IMR-90 (cell line): ENCODE measurements at places on chromosomes 2 and 18.

- H3K27ac ChIP-seq = no peak overlapping the region
- DNase-seq = no peak
- H3K27me3 ChIP-seq = peaks cover 2% of the 10 kb centered on the region; the same call in 1 of the 2 replicates
- 0 out of 2 replicates have a peak, but pooled peaks cover 2% of the 10 kb centered on the region for H3K36me3 ChIP-seq
- H3K4me3 ChIP-seq = peak overlapping the region; percentile 73
Observed at GRCh38 chr2:189581354-189582139, 961 bp upstream of the SLC40A1 start.

DNA sequence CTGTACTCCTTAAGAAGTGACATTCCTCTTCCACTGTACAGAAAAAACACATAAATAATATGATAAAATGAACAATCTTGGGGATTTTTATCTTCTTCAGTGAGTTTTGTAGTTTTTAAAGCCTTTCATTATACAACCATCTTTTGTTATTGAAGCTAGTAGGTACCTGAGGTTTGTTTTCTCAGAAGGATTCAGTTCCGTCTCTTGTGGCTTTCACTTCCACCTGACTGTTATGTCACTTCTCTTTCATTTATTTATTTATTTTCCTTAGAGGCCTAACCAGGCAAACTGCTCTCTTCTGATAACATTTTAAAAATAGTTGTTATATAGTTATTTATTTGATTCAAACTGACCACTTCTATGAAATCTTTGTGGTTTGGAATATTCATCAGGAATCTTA, 464.2 kb downstream of the CCDC85A start:
- DNase-seq = no peak
- no peak overlapping the region for H3K27ac ChIP-seq
- H3K27me3 ChIP-seq = no peaks in the 10 kb centered on the region
- no peaks in the 10 kb centered on the region for H3K4me1 ChIP-seq
- H3K4me3 ChIP-seq = no peak overlapping the region

GRCh38 chr18:7221424-7222155, 9.3 kb upstream of the LRRC30 start:
- no peak overlapping the region for H3K4me3 ChIP-seq
- no peaks in the 10 kb centered on the region for H3K36me3 ChIP-seq
- H3K27me3 ChIP-seq = peaks cover 3% of the 10 kb centered on the region
- peak; percentile 69 for DNase-seq
- H3K4me1 ChIP-seq = no peaks in the 10 kb centered on the region
- no peak overlapping the region for H3K27ac ChIP-seq

- H3K4me3 ChIP-seq = no peak overlapping the region
- peak; percentile 97 for DNase-seq
- peaks cover 5% of the 10 kb centered on the region for H3K4me1 ChIP-seq
- H3K27me3 ChIP-seq = no peaks in the 10 kb centered on the region
- H3K36me3 ChIP-seq = no peaks in the 10 kb centered on the region
Observed at GRCh38 chr2:196601430-196602306, 37.8 kb upstream of the CCDC150 start.

- peaks cover 7% of the 10 kb centered on the region; the same call in 1 of the 2 replicates for H3K27me3 ChIP-seq
- DNase-seq = no peak
- no peak overlapping the region for H3K27ac ChIP-seq
- H3K4me1 ChIP-seq = no peaks in the 10 kb centered on the region
Observed at GRCh38 chr2:231581328-231581727, 11.3 kb upstream of the TEX44 start.

DNA sequence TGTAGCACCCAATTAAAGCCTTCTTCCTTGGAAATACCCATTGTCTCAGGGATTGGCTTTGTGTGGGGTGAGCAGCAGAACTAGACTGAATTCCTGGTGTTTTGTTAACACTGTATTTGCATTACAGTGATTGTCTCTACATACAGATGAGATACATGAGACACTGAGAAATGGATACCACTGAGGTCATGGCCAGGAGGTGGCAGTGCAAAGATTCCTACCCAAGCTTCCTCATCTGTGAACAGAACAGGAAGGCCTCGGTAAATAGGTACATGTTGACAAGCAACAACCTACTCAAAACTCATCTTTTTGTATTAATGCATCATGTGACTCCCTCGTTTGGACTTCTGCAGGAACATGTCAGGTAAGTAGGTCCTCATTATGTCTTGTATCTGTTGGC, 445.8 kb upstream of the RGPD4 start:
- H3K4me3 ChIP-seq = no peak overlapping the region
- no peaks in the 10 kb centered on the region for H3K4me1 ChIP-seq
- H3K27ac ChIP-seq = no peak overlapping the region
- no peak for DNase-seq

DNA sequence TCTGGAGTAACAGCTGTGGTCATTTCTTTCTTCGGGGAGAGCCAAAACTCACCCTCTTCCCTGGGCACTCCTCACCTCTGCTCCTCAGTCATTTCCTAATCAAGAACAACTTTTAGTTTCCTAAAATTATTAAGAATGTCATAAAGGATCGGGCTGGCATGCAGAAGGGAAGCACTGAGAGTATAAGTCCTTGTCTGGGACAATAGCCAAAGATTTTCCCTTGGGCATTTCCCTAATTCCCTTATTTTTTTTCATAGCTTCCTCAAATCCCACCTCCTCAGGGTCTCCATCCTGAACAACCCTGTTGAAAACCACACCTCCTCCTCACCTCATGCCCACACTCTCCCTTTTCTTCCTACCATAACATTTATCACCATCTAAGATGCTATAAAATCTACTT, 115.0 kb downstream of the MREG start:
- no peak for DNase-seq
- no peaks in the 10 kb centered on the region for H3K36me3 ChIP-seq
- no peaks in the 10 kb centered on the region for H3K27me3 ChIP-seq
- peaks cover 4% of the 10 kb centered on the region for H3K4me1 ChIP-seq

DNA sequence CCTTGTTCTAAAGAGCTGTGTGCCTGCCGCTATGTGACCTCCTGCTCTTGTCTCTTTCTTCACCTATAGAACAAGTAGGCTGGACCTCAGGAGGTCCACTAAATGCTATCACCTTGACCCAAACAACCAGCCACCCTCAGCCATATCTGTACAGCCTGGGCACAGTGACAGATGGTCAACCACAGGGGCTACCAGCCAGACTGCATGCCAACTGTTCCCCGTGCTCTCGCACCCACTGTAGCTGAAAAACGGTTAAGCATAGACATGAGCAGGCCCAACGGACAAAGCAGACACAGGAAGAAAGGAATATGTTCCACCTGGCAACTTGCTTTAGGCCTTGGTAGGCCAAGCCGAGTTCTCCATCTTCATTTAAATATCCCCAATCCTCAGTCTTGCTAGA, 43.2 kb upstream of the ACAA2 start:
- H3K27me3 ChIP-seq = peaks cover 10% of the 10 kb centered on the region; the same call in 1 of the 2 replicates
- no peak for DNase-seq
- H3K4me1 ChIP-seq = no peaks in the 10 kb centered on the region
- H3K27ac ChIP-seq = no peak overlapping the region
- no peaks in the 10 kb centered on the region for H3K36me3 ChIP-seq

DNA sequence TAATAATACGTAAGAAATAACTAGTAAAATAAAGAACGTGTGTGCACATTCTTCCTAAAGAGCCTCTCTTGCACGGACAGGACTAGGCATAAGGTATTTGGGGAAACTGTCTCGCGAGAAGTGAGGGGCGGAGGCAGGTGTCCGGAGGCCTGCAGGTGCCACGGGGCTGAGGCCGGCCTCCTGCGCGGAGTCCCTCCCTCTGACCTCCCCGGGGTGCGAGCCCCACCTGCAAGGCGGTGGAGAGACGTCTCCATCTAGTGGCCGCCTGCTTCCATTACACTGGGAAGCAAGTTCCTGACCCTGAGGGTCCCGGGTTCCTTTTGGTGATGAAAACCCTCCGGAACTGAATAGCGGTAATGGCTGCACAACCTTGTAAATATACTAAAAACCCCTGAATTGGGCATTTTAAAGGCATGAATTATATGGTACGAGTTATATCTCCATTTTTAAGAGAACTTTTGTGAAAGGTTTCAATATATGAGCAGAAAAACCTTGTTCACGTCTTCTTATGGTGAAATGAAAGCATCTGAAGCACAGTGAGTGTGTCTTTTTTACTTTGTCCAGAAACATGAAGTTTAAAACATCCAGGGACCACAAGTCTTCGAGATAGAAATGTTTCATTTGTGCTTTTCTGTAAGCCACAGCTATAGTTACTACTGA, 35.5 kb upstream of the CTDP1 start:
- H3K36me3 ChIP-seq = no peaks in the 10 kb centered on the region
- H3K4me1 ChIP-seq = no peaks in the 10 kb centered on the region
- no peak overlapping the region for H3K4me3 ChIP-seq
- H3K27me3 ChIP-seq = peaks cover 24% of the 10 kb centered on the region
- no peak overlapping the region for H3K27ac ChIP-seq

DNA sequence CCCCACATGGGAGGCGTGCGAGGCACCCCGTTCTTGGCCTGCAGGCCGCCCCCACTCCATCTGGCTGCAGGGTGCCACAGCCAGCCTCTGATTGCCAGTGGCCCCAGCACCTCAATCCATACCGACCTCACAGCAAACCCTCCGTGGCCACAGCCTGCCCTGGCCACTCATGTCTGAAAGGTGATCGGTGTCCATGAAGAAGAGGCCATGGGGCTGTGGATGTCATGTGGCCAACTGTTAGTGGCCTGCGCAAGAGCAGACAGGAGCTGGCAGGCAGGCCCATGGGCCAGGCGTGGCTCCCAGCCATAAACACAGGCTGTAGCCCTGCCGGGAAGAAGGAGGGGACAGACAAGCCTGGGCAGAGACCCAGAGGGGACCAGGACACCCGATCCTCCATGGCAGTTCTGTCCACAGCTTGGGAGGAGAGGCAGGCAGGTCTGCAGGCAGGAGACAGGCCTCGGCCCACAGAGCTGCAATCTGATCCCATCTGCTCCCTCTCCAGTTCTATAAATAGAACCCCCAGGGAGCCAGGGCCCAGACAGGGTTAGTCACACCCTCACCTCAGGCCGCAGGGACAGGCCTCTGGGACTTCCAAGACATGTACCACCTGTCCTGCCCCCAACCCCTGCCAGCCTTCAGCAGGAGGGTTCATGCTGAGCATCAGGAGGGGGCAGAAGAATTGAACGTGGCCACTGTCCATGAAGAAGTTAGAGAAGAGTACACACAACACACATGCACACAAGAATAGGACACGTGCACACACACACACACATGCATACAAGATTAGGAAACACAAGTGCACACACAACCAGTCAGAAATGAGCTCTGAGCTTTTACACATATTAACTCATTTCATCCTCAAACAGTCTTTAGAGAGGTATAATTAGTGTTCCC, 16.9 kb downstream of the STEAP3 start:
- DNase-seq = peak; percentile 83
- H3K27ac ChIP-seq = peak overlapping the region; percentile 59
- H3K36me3 ChIP-seq = peaks cover under 1% of the 10 kb centered on the region; the same call in 1 of the 2 replicates
- H3K4me1 ChIP-seq = peaks cover 10% of the 10 kb centered on the region
- no peak overlapping the region for H3K4me3 ChIP-seq

- no peak overlapping the region for H3K4me3 ChIP-seq
- peak overlapping the region; percentile 52; the same call in 1 of the 2 replicates for H3K27ac ChIP-seq
- peaks cover 25% of the 10 kb centered on the region for H3K36me3 ChIP-seq
Observed at GRCh38 chr2:27683390-27684071, 19.8 kb downstream of the SLC4A1AP start.

- no peak for DNase-seq
- H3K27ac ChIP-seq = no peak overlapping the region
- H3K4me3 ChIP-seq = no peak overlapping the region
- no peaks in the 10 kb centered on the region for H3K27me3 ChIP-seq
- no peaks in the 10 kb centered on the region for H3K36me3 ChIP-seq
Observed at GRCh38 chr2:168514692-168515091, 58.6 kb downstream of the CERS6 start.

- H3K36me3 ChIP-seq = no peaks in the 10 kb centered on the region
- DNase-seq = no peak
- H3K4me1 ChIP-seq = no peaks in the 10 kb centered on the region
- peaks cover 25% of the 10 kb centered on the region for H3K27me3 ChIP-seq
- no peak overlapping the region for H3K27ac ChIP-seq
- H3K4me3 ChIP-seq = no peak overlapping the region
Observed at GRCh38 chr2:54818226-54818625, 94.8 kb downstream of the EML6 start.

- H3K4me3 ChIP-seq = no peak overlapping the region
- no peak for DNase-seq
Observed at GRCh38 chr2:156383798-156384197, 51.3 kb upstream of the NR4A2 start.

DNA sequence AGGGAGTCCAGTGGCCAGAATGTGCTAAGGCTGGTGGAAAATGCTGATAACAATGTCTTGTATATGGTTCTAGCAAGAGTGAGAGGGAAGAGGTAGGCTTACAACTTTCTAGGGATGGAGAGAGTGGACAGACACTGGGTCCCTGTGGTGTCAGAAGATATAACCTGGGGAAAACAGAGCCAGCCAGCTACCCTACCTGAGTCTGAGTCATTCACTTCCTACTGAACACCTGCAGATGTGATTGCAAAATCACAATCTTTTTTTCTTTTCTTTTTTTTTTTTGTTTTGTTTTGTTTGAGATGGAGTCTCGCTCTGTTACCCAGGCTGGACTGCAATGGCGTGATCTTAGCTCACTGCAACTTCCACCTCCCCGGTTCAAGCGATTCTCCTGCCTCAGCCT, 7.3 kb downstream of the TET3 start:
- no peaks in the 10 kb centered on the region for H3K27me3 ChIP-seq
- H3K4me1 ChIP-seq = peaks cover 17% of the 10 kb centered on the region
- DNase-seq = no peak

DNA sequence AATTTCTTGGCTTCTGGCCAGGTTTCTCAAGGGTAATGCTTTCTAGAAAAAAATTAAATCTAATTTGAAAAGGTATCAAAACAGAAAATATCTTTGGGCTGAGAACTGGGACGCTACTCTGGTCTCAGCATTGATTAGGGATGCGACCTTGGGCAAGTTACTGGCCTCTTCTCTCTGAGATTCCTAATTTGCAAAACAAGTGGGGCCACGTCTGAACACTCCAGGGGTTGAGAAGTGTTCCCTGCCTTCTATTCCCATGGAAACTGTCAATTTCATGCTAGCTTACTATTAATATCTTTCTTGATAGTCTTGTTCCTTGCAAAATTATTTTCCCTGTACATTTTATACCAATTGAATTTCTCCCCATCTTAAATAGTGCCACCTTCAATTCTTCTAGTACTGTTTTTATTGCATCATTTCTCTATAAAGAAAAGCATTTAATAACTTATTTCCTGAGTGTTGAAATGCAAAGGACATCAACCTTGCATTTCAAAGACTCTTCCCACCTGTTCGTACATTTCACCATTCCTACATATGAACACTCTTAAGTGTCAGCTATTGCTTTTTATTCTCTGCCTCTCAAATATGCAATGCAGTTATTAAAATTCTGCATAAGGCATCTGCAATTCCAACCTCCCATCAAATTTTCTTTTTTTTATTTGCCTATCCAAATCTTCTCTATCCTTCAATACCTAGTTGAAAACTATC, 118.3 kb upstream of the DSEL start:
- H3K27ac ChIP-seq = no peak overlapping the region
- no peaks in the 10 kb centered on the region for H3K36me3 ChIP-seq
- H3K4me1 ChIP-seq = no peaks in the 10 kb centered on the region

DNA sequence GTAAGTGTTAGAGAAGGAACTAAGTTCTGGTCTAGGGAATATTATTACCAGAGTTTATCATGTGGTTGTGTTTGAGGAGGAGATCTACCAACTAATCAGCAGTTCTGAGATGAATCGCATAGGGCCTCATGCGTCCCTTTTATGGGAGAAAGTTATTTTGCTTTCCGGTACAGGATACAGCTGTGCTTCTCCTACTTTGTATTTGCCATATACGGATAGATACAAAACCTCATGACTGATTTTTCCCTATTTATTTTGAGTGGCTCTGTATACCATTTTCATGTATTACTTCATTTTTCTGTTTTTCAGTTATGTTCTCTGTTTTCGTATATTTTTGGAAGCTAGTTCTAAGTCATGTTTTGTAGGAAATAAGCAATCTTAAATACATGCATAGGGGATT, 66.8 kb downstream of the ACSL3 start:
- no peaks in the 10 kb centered on the region for H3K27me3 ChIP-seq
- H3K27ac ChIP-seq = no peak overlapping the region
- peaks cover 27% of the 10 kb centered on the region for H3K36me3 ChIP-seq
- DNase-seq = no peak
- no peak overlapping the region for H3K4me3 ChIP-seq
